ENCODE measurements at places on chromosomes 1 and 21.

DNA sequence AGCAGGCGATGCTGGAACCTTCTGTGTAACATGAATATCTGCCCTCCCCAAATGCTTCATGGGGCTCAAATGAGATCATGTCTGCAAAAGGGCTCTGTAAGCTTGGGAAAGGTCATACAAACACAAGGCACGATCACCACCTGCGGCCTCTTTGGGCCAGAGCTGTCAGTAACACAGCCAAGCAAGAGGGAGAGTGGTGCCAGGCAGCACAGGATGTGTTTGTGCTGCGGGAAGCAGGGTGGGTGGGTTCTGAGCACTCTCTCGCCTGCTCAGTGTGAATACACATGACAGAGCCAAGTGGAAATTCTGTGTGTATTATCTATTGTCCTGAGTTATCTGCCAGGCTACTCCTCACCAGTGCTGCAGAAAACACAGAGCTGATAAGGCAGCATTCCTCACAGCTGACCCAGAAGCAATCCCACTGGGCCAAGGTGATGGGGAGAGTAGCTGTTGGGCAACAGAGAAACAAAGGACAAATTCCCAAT is 101.2 kb downstream of the LAMC2 start:
- DNase-seq = no peak

GRCh38 chr21:43866659-43867331 is 1.8 kb downstream of the AGPAT3 start:
- DNase-seq = no peak

- DNase-seq = no peak
Observed at GRCh38 chr1:50268049-50268448, 155.2 kb downstream of the DMRTA2 start.

GRCh38 chr1:36612881-36613280 is 130.2 kb upstream of the CSF3R start:
- DNase-seq = no peak

GRCh38 chr1:42175314-42176054 is 10.9 kb upstream of the GUCA2A start:
- no peak for DNase-seq

GRCh38 chr1:88877382-88877825 is 14.0 kb downstream of the GTF2B start:
- no peak for DNase-seq

GRCh38 chr1:39255222-39255621 is 50.7 kb downstream of the MACF1 start:
- DNase-seq = no peak

- DNase-seq = no peak
Observed at GRCh38 chr1:198848206-198848605, 209.4 kb downstream of the PTPRC start.

- DNase-seq = no peak
Observed at GRCh38 chr1:87678266-87678665, 349.6 kb downstream of the LMO4 start.

- no peak for DNase-seq
Observed at GRCh38 chr21:28200726-28201125, 792.0 kb downstream of the LTN1 start.

DNA sequence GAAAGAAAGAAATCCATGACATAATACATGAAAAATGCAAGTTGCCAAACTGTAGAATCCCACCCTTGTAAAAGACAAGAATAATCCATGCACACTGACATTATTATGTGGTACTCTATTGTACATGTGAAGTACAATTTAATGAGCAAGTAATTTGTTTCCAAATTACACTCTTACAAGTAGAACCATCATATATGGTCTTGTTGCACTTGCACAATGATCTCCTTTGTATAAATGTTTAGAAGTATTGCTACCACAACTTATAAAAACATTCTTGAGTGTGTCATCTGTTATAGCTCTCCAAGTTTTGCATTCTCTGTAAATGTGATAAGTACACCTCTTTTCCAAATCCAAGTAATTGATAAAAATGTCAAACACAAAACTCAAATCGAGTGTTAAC is 29.1 kb upstream of the ZNF281 start:
- no peak for DNase-seq

DNA sequence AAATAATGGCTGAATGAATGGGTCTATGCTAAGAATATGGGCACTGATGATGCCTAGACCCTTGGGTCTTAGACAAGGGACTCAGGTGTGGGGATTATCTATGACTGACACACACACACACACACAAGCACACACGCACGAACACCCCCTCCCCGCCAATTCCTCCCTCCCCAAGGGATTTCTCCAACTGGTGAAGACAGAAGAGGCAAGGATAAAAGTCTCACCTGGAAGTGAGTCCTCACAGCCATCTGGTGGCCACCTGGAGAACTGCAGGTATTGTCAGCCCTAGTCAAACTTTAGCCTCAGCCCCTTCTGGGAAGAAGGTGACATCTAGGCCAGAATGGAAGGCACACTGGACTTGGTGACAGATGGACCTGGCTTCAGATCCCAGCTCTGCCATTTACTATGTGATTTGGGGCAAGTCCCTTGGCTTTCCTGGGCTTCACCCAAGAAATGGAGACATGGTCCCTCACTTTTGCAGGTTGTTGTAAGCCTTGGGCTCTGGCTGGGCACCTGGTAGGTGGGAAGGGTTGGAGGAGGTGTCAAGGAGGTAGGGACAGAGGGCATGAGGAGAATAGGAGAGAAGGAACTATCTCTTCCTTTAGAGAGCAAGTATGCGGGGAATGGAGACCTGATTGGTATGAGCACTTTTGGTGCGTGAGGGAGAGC is 4.0 kb upstream of the GPR3 start:
- peak; percentile 59 for DNase-seq

GRCh38 chr1:47754221-47754620 is 243.0 kb downstream of the TRABD2B start:
- DNase-seq = no peak

DNA sequence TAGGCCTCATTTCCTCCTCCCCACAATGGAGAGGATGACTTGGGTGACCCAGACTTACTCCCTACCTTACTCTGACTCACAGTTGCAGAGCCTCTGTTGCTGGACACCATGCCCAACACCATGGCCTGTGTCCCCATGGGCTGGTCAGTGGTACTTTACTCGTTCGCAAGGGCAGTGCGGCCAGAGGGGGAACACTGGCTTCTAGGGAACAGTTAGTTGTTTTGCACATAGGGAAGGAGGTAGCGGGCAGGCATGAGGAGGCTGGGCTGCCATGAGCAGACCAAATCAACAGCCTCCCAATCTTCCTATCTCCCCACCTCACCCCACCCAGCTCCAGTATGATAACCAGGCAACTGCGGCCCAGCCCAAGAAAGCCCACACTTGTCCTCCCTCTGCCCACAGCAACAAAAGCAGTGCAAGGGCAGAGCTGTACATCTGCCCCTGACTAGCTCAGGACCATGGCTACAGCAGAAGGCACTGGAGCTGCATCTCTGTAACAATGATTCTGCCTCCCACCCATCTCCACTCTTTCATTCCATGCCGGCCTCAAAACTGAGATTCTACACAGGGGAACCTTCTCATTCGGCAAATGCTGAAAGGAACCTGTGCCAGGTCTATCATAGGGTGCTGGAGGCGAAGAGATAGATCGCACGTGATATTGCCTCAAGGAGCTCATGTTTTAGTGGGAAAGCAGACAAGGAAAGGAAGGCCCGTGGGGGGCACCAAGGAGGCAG is 18.6 kb downstream of the TAL1 start:
- DNase-seq = no peak

GRCh38 chr1:113978863-113979702 is at the start of gene OLFML3:
Gene OLFML3, plus strand, starts transcription at chr1:113979474. Its CDS starts 43 bp downstream, at chr1:113979517.
- DNase-seq = no peak

GRCh38 chr21:22813201-22813600 is 1815.0 kb downstream of the NCAM2 start:
- DNase-seq = no peak

DNA sequence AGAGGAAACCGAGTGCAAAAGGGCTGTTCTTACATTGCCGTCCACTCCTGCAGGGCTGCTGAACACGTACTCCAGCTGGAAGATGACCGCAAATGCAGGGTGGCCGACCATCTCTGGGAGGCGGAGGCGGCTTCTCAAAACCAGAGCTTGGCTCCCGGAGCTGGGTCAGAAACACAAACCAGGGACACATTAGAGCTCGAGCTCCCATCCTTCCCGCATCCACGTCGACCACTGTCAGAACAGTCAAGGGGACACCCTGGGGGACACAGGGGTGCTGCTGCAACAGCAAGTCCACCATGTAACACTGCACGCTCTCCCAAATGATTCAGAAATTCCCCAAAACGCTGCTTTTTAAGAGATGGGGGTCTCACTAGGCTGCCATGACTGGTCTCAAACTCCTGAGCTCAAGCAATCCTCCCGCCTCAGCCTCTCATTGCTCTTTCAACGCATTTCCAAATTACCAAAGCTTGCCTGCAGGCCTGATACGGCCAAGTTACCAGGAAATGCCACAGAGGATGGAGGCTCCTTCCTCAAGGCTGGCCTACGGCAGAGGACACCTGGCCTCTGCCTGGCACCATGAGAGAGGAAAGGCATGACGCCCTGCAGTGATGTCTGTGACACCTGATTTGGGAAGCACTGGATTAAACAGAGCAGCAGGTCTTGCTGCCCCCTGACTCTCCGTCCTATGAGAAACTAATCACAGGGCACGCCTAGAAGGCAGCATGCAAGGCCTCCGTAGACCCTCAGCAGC is 45.0 kb downstream of the NPHP4 start:
- no peak for DNase-seq

- DNase-seq = no peak
Observed at GRCh38 chr1:178969226-178969987, 56.3 kb upstream of the FAM20B start.

DNA sequence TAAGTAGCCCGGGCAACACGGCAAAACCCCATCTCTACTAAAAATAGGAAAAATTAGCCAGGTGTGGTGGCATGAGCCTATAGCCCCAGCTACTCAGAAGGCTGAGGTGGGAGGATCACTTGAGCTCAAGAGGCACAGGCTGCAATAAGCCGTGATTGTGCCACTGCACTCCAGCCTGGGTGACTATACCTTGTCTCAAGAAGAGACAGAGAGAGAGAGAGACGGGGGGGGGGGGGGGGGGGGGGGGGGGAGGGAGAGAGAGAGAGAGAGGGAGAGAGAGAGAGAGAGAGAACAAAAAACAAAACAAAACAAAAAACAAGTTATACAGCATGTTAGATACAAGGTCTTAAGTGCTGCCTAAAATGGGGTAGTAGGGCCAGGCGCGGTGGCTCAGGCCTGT is 77.8 kb upstream of the ZNF281 start:
- DNase-seq = no peak

DNA sequence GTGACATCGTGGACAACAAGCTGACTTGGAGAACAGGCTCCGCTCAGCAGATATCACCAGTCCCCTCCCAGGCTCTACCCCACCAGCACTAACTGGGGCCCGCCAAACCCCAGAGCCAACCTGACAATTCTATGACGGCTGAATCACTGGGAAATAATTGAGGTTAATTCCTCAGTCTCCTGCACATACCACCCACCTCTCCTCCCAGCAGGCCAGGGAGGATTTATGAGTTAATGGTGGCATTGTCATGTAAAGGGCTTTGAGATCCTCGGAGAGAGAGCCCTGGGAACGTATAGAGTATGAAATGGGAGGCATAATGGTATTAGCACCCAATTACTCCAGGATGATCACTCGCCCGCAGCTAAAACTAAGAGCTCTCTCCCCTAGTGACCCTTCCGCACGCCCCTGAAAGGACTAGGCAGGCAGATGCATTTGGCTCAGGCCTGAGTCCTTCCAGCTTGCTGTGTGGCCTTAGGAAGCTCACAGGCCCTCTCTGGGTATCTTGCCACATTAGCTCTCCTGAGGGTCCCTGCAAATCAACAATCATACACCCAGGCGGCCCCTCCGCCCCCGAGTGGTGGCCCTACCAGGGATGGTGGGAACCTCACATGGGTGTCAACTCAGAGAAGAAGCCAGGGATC is 27.3 kb upstream of the PAX7 start:
- no peak for DNase-seq

DNA sequence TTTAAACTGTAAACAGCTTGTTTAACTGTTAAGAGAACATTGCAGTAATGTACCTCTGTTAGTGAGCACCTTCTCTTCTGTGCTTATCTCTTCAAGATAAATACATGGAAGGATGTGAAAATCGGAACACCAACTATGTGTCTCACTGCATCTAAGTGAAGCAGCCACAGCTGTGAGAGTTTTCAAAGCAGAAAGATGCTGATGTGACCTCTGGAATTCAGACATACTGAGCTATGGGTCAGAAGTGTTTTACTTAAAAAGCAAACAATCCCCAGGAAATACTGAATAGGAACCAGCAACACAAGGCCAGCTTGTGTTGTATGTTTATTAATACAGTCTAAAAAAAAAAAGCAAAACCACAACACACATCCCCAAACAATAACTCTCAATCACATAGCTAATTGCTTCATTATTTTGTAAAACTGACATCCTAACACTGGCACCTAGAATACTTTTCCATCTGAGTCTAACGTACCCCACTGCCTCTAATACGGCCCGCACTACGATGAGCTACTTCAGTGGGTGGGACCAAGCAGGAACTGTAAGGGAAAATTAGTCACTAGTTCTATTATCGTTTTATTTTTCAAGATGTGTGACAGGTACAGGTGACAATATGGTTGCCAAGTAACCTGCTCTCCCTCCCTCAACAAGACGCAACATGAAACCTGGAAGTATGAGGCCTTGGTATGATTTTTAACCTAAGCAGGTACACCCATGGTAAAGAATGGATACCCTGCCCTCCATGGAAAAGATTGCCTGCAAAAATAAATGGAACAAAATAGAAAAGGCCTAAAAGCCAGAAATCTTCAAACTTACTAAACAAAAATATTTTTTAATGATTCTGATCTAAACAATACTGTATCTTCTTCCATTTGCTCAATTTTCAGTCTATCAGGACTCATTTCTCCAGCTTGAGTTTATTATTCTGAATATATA is 13.9 kb downstream of the ERRFI1 start:
- DNase-seq = no peak

DNA sequence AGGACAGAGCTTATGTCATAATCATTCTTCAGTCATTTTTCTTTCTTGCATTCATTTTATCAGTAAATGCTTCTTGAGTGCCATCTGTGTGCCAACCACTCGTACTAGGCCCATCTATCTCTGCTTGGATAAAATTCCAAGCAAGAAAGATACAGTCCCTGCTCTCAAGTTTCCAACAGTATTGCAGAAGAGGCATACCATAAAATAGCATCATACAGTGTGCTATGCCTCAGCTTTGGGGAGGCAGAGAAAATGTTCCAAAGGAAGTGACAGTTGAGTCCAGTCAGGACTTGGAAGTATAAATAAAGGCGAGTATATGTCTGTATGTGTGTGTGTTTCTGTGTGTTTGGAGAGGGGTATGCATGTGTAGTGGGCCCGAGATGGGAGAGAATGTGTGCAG is 113.4 kb upstream of the HOOK1 start:
- DNase-seq = no peak

- no peak for DNase-seq
Observed at GRCh38 chr1:54559771-54560231, 11.8 kb downstream of the ACOT11 start.

GRCh38 chr1:15444468-15445389 is 6.5 kb downstream of the CTRC start:
- no peak for DNase-seq

Measured in stimulated activated CD8-positive, alpha-beta memory T cell treated with anti-CD3 and anti-CD28 coated beads, Interleukin-2, amount 100 ng/mL, for 1 hour (primary cell).